Nucleus accumbens (tissue), 56 donors: ENCODE measurements at places on chromosomes 3 and 15.

DNA sequence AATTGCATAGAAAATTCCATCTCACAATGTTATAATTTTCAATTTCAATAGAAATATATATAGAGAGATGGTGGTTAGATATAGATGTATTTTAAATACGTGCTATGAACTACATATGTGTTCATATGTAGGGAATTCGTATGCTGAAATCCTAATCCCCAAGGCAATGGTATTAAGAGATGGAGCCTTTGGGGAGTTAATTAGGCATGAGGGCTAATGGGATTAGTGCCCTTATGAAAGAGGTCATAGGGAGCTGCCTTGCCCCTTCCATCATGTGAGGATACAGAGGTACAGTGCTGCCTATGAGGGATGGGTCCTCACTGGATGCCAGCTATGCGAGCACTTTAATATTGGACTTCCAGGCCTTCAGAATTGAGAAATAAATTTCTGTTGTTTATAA, 79.6 kb upstream of the CCDC54 start:
- DNase-seq, result no peak

DNA sequence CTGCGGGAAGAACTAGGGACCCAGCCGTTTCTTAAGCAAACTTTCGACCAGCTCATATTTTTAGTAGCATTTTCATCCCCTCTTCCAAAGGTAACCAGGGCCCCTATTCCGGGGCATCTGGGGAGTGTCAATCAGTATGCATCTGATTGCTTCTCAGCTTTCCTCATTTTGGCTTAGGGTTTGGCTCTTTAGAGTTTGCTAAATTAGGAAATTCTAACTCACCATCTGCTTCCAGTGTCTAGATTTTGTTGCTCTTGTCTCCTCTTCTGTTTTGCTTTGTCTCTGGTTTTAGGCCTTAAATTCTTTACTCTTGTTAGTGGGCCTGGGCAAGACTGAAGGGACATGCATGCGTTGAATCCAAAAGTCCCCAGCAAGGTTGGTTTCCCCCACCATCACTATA, 9.6 kb upstream of the ABTB1 start:
- DNase-seq, result no peak

DNA sequence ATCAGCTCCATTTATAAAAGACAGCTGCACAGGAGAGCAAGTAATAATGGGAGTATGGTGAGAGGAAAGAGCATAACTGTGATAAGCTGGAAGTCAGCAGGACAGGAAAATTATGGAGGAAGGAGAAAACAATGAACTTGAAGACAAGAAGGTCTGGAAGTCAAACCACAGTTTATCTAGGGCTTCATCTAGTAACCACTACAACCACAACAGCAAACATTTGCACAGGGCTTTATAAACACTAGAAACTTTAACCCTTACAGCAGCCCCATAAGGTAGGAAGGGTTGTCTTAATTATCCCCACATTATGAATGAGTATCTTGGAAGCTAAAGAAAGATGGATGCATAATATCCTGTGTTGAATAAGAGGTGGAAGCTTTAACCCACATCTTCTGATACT, 820.8 kb downstream of the IGSF11 start:
- no peak for DNase-seq

GRCh38 chr3:61719278-61719977, 158.1 kb downstream of the PTPRG start:
- no peak for DNase-seq

GRCh38 chr3:138078901-138079344, 36.5 kb downstream of the DZIP1L start:
- no peak for DNase-seq
